PC-3 (cell line): ENCODE measurements at places on chromosomes 5 and 9. TPM values are rescaled to one million over a fixed set of nuclear protein-coding genes. Genes with fewer than 3 reads are reported as not detected.

DNA sequence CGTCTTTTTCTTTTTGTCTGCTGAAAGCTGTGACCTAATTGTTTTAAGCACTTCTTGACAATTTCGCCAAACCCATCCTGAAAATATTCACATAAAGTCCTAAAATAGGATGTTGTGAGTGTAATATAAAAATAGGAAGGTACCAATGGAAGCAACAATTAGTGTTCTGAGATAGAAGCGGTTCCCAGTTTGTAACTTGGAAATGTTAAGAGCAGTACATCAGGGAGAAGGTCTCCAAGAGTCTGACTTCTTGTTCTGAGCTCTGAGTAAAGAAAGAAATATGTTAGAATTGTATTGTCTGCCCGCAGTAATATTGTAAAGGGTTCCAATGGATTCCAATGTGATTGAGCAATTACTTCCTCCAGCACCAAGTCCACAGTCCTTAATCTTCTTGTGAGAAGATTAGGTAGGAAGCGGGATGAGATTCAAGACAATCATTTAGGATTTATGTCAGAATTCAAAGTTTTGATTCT lies 3.9 kb downstream of the VCAN start:
- DNase-seq, result peak; percentile 66

Gene SLC6A18
- not detected in 2 replicates for total RNA-seq

- peak; percentile 15 for DNase-seq
These were observed 4.2 kb downstream of the SMC5 start for GRCh38 chr9:70262948-70263347.

Gene SHOC1
- total RNA-seq, result 0.18 TPM in 1 of 2 replicates, not detected in the other

DNA sequence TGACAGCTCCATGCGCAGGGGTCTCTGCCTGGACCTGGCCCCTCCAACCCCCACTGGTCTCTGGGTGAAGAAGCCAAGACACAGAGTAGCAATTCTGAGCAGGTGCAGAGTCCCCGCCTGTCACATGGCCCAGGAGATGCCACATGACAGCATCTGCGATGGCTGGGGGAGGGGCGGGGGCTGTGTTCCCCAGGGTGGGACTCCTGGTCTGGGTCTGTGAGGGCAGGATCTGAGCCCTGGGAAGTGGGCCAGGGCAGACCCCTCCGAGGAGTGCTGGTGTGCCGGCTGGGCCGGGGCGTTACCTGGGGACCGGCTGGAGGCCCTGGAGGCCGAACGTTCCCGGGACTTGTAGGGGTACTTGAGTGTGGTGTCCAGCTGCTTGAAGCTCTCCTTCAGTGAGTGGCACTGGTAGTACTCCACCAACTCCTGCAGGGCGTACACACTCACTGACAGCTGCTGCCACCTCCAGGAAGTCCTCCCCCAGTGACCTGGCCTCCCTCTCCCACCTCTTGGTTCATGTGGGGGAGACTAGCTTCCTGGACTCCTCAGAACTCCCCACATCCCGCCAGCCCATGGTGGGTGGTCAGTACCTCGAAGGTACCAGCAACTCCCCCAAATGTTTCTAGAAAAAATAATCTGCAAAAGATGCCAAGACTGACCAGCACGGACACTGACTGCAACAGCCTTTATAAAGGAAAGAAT lies 32.1 kb upstream of the SARDH start:
- DNase-seq, result no peak

Gene PCDHGA4
- total RNA-seq, result 0.04 TPM in 1 of 2 replicates, not detected in the other

Gene GAS1
- not detected in 2 replicates for total RNA-seq

DNA sequence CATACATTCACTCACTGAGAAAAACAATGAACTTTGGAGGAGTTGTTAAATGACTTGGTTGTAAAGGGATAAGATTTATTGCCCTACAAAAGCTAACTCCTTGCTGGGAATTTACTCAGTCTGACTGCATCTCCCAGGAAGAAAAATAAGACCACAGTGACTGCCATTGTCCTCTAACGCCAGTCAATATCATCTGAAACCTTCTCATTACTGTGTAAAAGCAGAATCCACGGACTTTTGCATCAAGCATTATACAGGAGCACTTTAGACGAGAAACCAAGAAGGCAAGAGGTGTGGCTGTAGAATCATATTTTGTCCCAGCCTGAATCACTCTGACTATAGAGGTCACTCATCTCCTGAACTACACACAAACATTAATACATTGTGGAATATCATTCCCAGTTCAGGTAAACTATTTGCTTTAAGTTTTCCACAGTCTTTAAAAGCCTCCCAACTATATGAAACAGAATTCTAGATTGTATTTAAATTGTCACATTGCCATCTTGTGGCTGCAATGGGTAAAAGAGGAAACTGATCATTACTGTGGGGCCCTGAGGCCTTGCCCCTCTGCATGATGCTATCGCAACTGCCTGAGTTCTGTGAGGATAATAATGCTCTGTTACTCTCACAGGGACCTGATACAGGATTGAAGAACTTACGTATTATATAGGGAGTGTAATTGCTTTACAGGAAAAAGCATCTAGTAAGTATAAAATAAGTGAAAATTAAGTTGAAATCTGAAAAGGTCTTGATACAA lies 142.9 kb downstream of the SLCO4C1 start:
- DNase-seq, result peak; percentile 68

Gene UBAC1
- 65.9 and 77.3 TPM in 2 replicates for total RNA-seq

- peak; percentile 50 for DNase-seq
These were observed 11.4 kb upstream of the DAB2IP start for GRCh38 chr9:121640076-121640475.

GRCh38 chr5:97098922-97099321 lies 43.5 kb downstream of the LIX1 start:
- no peak for DNase-seq

GRCh38 chr5:159854916-159855315 lies 61.4 kb upstream of the ADRA1B start:
- no peak for DNase-seq
